ENCODE measurements at places on chromosomes 3 and 15.

DNA sequence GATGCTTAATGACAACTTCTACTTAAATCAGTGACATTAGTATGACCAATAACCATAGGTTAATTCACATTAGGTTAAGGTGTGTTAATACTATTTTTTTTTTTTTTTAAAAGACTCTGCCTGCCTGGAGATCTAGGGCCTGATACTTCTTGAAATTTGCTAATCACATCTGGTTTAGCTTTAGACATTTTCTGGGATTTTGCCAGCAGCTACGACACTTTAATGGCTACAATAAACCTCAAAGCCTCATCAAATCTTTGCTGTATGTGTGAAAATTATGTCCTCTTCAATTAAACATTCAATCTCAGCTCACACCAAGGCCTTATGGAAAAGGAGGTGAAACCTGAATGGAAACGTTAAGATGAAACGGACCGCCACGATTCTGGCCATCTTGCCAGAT is 167.9 kb downstream of the GREM1 start:
- DNase-seq = no peak

- DNase-seq = no peak
Measured at GRCh38 chr15:56341201-56341600, 24.0 kb upstream of the TEX9 start.

DNA sequence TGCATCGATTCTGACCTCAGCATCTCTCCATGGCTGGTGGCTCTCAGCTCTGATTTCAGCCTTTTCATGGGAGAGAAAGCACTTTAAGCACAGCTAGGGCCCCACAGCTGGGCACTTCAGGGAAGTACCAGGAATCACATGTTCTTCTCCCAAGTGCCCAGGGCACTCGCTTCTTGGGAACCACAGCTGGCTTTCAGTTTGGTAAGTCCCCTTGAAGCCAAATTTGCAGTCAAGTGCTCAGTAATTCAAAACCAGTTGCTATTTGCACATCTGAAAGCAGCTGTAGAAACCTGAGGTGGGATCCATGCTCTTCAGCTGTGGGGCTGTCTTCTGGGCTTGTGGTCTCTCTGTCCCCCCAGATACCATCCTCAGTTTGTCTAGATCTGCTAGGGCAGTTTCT is 12.8 kb downstream of the GABRA5 start:
- DNase-seq = no peak

DNA sequence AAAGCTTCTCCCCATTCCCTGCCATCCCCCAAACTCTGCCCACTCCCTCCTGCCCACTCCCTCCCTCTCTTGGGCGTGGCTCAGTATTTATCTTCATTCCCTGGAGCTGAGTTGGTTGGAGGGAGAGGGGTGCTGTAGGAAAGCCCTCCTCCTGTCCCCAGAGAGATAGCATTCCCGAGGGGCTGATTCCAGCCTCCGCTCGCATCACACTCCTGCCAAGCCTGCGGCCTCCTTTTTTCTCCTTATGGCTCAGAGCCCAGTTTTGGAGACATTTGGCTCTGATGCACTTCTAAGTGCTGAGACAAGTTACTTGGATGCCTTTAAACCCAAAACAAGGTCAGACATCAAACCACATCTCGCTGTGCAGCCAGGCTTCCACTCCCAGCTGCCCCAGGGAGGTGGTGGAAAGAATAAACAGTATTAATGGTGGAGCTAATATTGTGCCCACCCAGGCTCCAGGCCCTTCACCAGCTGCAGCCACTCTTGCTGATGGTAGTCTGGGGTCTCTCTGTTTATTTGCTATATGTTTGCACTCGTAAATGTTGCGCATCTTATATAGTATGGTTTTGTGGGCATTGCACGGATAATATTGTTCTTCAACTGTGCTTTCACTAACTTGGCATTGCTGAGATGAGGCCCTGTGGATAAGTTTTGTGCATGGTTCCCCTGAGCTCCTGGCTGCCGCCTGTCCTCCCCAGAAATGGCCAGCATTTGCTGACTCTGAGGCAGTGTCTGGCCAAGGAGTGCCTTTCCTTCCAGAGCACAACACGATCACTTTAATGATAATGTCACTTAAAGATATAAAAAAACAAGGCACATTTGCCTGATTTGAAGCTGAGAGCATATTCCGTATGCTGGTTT is 157.2 kb downstream of the LRRC28 start:
- DNase-seq = no peak

- DNase-seq = no peak
Measured at GRCh38 chr3:50275141-50275995, 3.5 kb upstream of the LSMEM2 start.

GRCh38 chr3:159453945-159454344 is 534.7 kb upstream of the IL12A start:
- DNase-seq = no peak

DNA sequence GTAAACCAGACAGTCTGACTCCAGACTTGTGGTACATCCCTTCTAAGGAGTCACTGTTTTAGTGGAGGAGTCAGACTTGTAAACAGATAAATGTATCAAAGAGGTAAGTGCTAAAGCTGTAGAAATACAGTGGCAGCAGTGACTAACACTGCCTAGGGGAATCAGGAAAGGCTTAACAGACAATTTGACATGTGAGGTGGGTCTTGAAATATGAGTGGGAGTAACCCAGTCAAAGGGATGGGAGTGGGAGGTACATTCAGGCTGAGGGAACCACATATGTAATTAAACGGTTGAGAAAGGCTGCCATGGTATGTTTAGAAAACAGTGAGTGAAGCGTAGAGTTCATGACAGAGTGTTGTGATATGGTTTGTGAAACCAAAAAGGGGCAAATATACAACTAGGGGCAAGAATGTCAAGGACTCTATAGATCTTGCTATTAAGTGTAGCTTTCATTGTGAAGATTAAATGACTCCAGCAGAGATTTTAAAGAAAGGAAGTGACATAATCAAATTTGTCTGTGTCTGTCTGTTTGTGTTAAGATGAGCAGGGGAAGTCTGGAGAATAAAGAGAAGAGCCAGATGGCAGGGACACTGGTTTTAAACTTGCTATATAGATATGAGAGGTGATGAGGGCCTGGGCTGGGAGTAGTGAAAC is 11.2 kb upstream of the ALCAM start:
- no peak for DNase-seq

DNA sequence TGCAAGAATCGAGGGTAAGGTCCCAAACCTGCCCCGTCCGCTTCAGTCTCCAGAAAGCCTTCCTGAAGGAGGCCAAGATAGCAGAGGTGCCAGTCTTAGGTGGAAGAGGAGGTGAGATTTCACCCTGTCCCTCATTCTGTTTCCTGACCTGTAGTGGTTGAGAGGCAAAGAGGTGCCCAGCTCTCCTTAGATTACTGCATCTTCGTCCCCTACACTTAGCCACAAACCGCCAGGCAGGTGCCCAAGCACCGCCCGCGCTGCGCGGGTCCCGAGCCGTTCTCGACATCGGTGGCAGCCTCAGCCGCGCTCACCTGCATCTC is 23.8 kb upstream of the POLG start:
- no peak for DNase-seq

DNA sequence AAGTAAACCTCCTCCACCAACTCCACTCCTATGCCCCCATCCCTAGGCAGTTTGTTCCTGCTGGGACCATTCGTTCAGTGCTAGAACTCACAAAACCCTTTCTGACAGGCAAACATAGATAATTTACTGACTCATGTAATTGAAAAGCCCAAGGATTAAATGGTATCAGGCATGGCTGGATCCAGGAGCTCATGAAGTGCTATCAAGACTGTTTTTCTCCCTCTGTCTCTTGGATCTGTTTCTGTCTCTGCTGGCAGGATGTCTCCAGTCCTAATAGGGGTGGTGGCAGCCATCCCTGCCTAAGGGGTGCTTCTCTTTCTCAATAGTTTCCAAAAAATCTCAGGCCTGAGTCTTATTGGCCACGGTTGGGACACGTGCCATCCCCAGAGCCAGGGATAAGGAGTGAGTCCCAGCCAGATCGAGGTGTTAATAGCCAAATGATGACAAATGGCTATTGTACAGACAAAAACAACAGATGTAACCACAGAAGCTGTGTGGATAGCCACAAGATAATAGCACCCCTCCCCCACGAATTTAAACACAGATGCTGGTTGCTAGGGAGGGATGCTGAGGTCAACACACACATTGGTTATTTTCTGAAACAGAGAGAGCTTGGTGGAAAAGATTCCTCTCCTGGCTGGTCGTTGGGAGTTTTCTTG is 168.6 kb downstream of the SHQ1 start:
- no peak for DNase-seq

GRCh38 chr3:147729641-147730040 is 320.5 kb downstream of the ZIC1 start:
- DNase-seq = no peak

DNA sequence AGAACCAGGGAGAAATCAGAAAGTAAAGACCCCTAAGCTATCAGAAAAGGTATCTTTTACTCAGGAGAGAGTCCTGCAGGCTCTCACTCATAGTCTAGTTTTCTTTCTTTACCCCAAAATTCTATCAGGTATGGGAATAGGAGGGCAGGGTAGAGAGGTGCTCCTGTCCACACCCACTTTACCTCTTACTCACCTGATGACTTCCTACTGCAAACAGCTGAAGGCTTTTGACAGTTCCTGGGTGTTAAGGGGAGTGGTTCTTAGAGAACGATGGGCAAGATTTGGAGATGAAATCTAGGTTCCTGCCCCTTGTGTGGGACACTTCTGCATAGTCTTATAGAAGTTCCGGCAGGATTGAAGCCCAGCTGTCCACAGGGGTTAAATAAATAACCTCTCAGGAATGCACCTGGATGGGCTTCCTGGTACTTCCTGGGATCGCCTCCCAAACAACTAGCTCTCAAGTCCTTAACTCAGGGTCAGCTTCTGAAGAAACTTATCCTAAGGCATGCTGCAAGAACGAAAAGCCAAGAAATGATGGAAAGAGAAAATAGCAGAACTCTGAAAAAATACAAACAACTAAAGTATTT is 10.8 kb upstream of the TNFAIP8L3 start:
- no peak for DNase-seq

DNA sequence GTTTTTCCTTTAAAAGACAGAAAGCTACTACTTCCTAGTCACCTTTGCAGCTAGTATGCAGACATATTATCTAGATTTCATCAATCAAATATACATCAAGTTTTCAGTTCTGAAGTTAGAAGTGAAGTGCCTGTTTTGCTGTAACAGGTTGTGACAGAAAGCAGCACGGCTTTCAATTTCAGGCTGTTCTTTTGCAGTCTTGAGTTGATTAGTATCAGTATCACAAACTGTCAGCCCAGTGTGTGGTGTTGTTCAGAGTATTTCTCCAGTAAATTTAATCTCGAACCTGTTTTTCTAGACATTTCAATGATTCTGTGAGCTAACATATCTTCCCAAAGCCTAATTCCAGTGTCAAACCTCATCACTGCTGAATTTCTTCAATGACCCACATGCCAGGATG is 1050.8 kb downstream of the DIPK2A start:
- no peak for DNase-seq

DNA sequence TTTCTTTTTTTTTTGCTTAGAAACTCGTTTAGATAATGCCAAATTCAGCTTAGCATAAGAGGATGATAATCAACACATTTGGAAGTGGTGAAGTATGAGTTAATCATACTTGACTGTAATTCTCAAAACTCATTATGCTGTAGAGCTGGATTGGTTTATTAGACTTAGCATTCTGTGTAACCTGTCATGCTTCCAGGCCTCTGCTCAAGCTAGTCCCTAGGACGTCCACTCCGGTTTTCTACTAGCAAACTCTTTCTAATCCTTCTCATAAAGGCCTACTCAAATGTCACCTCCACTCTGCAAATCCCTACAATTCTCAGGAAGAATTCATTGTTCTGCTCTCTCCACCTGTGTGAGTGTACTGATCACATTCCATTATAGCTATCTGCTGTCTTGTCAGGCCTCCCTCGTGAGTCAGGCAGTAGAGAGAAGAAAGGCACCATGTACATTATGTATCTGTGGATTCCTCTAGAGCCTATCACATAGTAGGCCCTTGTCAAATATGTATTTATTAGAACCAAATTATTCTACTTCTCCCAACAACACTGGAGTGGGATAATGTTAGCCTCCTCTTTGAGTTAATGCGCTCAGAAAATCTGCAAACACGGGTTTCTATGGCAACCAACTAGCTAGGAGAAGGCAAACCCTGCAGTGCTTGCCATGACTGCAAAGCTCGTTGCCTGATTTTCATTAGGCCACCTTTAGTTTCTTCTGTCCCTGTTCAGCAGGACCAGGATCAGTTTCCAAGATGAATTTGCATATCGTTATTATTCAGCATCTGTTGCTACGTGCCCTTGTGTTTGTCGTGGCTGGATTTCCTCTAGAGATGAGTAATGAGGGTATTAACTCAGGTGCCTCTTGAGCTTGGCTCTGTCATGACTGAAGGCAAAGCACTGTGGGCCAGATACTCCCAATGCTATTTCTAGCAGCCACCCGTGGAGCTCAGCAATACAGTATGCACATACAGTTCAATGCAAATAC is 30.7 kb downstream of the ATP13A5 start:
- DNase-seq = no peak

DNA sequence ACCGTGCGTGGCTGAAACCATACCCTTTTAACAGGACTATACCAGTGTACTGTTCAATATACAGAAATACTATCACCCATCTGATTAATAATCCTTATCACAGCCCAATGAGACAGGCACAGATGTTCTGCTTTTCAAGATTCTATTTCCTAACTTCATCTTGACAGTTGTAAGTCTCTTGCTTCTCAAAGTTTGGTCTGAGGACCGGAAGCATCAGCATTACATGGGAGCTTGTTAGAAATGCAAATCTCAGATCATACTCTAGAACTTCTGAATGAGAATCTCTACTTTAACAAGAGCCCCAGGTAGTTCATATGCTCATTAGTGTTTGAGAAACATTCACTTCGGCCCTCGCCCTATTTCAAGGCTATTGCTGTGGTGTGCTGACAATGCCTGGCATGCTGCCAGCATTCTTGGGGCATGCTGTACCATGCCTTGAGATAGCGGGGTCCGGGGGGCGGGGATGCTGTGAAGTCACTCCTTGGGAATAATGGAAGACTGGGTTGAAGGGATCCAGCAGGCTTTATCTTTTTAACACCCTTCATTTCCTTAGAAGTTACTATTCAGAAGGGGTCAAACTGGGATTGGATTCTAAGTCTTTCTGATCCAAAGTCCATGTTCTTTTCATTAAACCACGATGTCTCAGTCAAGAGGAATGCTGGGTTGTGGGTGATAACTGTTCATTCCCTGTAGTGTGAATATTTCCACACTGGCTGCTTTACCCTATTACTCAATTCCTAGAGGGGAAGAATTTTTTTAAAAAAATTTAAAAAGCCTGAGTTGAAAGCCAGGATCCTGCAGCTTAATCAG is 194.7 kb downstream of the LPP start:
- DNase-seq = no peak

- no peak for DNase-seq
Measured at GRCh38 chr15:25469377-25469776, 30.6 kb upstream of the UBE3A start.

Measured in CD4-positive, alpha-beta T cell treated with Interleukin-4 for 1 hour (primary cell).